ENCODE measurements at places on chromosomes 7 and 10.

DNA sequence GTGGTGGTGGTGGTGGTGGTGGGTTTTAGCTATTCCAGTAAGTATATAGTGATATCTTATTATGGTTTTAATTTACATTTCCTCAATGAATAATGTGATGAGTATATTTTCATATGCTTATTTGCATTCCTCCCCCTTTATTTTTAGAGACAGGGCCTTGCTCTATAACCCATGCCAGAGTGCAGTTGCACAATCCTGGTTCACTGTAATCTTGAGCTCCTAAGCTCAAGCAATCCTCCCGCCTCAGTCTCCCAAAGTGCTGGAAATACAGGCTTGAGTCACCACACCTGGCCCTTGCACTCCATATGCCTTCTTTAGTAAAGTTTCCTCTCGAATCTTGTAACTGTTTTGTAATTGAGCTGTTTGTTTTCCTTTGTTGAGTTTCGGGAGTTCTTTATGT, 577.7 kb upstream of the AUTS2 start:
- no peak for DNase-seq

DNA sequence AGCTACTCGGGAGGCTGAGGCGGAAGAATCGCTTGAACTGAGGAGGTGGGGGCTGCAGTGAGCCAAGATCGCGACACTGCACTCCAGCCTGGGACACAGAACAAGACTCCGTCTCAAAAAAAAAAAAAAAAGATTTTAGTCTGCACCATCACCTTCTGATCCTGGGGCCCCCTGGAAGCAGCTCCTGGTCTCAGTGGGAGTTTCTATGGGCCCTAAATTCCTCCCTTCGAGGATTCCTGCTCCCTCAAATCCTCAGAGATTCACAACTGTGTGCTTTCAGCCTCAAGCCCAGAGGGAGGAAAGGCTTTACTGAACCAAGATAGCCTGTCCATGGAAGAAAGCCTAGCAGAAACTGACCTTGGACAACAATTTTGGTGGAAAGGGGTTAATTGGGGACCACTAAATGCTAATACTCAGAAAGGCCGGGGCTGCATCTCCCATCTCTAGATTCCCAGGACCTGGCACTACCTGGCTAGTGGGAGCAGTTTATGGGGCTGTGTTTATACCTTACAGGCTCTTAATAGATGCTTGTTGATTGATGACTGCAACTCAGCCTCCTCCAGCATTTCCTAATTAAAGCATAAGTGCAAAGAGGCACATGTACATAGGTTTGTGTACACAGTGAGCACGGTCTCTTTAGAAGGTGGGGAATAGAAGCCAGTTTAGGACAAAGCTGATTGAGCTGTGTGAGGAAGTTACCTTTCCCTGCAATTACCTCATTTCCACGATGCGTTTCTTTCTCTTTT, 9.2 kb upstream of the FGFR2 start:
- no peak for DNase-seq

DNA sequence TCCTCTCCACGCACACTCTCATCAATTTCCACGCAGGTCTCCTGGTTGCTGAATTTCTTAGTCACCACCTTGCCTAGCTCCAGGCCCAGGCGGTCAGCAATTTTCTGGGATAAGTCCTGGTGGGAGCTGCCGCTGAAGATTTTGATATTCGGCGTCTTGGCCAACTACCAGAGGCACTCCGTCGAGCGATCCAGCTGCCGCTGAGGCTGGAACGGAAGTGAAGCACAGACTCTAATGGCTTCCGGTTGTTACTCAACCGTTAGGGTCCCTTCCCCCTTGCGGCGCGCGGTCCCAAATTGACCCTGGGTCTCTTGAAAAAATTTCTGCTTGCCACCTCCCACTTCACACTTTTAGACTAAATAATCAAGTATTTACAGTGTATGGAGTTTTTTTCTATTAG, at the start of gene PRPS1L1:
Gene PRPS1L1, minus strand, starts transcription at position 219 of the 400 bp plus-strand sequence.
- no peak for DNase-seq

DNA sequence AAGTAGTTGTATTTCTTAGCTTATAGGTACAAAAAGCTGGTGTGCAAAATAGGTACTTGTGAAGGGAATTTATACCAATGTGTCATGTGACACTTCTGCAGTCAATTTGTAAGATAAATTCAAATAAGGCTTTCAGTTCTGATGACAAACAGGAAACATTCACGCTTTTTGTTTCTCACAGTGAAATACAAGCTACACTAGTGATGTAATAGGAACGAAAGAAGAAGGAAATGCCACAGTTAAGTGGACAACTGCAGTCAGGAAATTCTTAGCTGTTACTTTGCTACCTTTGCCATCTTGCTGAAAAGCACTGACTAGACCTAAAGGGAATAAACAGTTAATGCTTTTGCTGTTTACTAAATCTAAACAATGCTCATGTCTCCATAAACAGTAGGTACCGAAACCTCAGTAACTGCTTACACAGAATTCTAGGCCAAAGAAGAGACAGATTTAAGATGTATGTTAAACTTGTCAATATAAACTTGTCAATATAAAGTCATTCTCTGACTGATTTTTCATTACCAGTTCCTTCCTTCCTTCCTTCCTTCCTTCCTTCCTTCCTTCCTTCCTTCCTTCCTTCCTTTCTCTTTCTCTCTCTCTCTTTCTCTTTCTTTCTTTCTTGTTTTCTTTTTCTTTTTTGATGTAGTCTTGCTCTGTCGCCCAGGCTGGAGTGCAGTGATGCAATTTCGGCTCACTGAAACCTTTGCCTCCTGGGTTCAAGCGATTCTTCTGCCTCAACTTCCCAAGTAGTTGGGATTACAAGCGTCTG, 10.1 kb downstream of the OTUD1 start:
- no peak for DNase-seq

- DNase-seq = no peak
These were observed 17.1 kb downstream of the CAV1 start for GRCh38 chr7:116541951-116542350.

DNA sequence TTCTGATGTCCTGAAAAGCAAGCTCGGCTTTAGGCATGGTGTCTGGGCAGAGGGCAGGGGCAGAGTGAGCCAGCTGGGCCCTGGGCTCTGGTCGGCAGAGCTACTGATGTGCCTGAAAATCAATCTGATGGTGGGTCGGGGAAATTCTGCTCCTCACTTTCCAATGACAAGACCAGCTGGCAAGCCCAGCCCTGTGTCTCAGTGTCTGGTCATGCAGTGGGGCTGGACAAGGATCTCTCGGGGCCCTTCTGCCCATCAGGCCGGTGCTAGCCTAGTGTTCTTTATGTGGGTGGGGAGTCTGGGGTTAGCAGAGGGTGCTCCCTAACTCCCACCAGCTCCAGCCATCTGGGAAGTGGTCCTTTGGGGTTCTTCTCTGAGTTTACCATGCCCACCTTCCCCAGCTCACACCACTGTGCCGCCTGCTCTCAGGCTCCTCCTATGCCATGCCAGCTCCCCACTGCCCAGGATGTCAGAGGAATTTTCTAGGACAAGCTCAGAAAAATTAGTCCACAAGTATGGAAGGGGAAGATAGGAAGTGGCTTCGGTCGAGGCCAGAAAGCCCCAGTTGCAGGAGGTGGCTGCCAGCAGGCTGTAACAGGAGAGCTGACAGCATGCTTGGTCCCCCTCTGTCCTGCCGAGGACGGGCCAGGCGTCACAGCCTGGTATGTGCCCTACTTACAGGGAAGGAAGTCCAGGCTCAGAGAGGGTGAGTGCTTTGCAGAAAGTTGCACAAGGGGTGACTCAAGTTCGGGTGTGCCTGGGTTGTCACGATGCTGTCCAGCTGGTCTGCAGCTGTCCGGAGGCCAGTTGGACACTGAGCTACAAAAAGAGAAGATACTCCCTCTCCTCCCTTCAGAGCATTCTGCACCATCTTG, 135.2 kb downstream of the ADCY1 start:
- DNase-seq = no peak

DNA sequence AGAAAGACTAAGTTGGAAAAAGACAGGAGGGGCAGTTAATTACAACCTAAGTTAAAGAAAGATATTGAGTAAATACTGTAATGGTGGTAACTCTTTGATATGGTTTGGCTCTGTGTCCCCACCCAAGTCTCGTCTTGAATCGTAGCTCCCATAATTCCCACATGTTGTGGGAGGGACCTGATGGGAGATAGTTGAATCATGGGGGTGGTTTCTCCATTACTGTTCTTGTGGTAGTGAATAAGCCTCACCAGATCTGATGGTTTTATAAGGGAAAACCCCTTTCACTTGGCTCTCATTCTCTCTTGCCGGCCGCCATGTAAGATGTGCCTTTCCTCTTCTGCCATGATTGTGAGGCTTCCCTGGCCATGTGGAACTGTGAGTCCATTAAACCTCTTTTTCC, 143.8 kb downstream of the GRK5 start:
- no peak for DNase-seq

Measured in SHP77 (cell line).